ENCODE measurements at places on chromosomes 16 and 17. TPM values are rescaled to one million over a fixed set of nuclear protein-coding genes. Genes with fewer than 3 reads are reported as not detected.

The DRC7 gene
- not detected for polyA plus RNA-seq

The C1QL1 gene
- polyA plus RNA-seq: not detected

The KRTAP1-5 gene
- not detected for polyA plus RNA-seq

The CD300LF gene
- polyA plus RNA-seq: not detected

The TBL3 gene
- polyA plus RNA-seq: 55.9 TPM

The IL4R gene
- 21.2 TPM for polyA plus RNA-seq

The C17orf78 gene
- 0.09 TPM for polyA plus RNA-seq

The WNT9B gene
- not detected for polyA plus RNA-seq

The RAB37 gene
- 89.3 TPM for polyA plus RNA-seq

The CCDC40 gene
- polyA plus RNA-seq: not detected

The LRRC75A gene
- 1.5 TPM for polyA plus RNA-seq

The CCL5 gene
- 4.7 TPM for polyA plus RNA-seq

The INCA1 gene
- not detected for polyA plus RNA-seq

The CDH15 gene
- polyA plus RNA-seq: not detected

The HSD17B1 gene
- polyA plus RNA-seq: 0.62 TPM

The CA7 gene
- not detected for polyA plus RNA-seq

The DERL2 gene
- polyA plus RNA-seq: 76.0 TPM

The CFDP1 gene
- 40.2 TPM for polyA plus RNA-seq

The GNGT2 gene
- polyA plus RNA-seq: 4.1 TPM

The PLSCR3 gene
- polyA plus RNA-seq: 148 TPM

The SLC47A1 gene
- polyA plus RNA-seq: not detected

The SDR42E1 gene
- polyA plus RNA-seq: 2.0 TPM

The ATP6V0C gene
- polyA plus RNA-seq: 73.9 TPM

The CETP gene
- not detected for polyA plus RNA-seq

The BCAR1 gene
- not detected for polyA plus RNA-seq

The GJD3 gene
- not detected for polyA plus RNA-seq

The THUMPD1 gene
- 71.7 TPM for polyA plus RNA-seq

The TUBG1 gene
- polyA plus RNA-seq: 7.2 TPM

The CNTNAP4 gene
- not detected for polyA plus RNA-seq

The MT1E gene
- 26.5 TPM for polyA plus RNA-seq

The TLCD2 gene
- not detected for polyA plus RNA-seq

The ACE gene
- 0.15 TPM for polyA plus RNA-seq

The NACA2 gene
- polyA plus RNA-seq: not detected

Measured in CD4-positive, CD25-positive, alpha-beta regulatory T cell (primary cell).